ENCODE measurements at places on chromosomes 5 and 9.

DNA sequence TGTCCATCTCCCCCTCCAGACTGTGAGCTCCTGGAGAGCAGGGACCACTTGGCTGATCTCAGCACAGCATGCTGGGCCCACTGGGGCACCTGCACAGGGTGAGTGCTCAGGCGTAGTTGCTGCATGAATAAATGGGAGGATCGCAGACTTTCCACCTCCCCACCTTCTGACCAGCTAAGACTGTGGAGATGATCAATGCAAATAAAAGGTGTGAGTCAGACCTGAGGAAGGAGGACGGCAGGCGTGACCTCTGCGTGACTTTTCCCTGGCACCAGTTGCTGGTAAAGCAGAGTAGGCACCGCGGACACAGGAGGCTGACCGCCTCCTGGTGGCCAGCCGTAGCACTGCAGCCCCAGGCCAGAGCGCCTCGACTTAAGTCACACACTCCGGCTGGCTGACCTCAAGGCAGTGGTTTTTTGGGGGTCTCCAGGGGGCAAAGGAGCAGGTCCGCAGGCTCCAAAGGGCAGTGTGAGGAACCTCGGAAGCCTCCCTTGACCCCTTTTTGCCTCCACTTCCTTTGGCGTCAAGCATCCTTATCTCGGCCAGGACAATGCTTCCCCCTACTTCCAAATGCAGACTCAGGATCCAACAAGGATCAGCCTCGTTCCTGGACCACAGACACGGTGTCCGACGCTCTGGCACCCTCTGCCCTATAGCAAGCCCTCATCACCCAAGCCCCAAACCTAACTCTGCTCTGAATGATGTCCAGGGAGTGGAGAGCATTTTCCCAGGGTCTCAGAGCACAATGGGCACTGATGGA lies 12.7 kb upstream of the TDRD7 start:
- DNase-seq = peak; percentile 61

GRCh38 chr9:135514342-135515082 lies 6.7 kb upstream of the LCN1 start:
- no peak for DNase-seq

DNA sequence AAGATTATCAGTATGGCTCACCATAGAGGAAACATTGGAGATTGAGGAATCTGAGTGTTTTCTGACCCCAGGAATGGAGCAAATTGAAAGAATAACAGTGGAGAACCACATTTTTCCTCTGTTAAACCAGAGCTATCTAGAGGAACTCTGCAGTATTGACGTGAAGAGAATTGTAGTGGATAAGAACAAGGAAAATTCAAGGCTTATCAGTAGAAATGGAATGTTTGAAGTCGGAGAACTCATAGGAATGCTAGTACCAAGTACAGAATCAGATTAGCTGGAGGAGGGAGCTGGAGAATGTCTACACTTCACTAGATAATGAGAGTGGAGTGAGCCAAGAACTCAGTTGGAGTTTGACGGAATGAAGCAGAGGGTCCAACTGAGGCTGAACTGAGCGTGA lies 50.3 kb downstream of the SNCAIP start:
- no peak for DNase-seq

DNA sequence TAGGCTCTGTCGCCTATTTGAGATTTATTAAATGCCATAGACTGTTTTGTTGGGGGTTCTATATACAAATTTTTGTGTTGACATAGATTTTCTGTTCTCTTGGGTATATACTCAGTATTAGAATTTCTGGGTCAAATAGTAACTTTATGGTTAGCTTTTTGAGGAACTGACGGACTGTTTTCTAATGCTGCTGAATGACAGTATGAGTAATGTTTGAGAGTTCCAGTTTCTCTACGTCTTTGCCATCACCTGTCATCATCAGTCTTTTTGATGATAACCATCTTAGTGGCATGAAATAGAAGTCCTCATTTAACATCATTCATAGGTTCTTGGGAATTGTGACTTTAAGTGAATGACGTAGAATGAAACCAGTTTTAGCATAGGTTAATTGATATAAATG lies 60.1 kb downstream of the CCDC171 start:
- no peak for DNase-seq

DNA sequence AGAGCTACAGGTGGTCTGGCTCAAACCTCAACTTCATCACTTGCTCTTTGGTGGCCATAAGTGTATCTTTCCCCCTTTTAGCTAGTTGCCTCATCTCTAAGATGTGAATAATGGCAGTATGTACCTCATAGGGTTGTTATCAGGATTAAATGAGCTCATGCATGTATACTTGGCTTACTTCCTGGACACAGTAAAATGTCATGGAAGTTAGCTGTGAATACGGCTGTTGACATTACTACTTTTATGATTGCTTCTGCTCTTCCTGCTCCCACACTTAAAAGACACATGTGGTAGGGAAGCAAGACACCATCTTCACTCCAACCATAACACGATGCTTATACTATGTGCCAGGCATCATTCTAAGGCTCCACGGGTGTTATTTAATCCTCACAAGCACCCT lies 114.5 kb upstream of the GPR151 start:
- no peak for DNase-seq
